H7 (cell line): ENCODE measurements at places on chromosomes 16 and 17.

DNA sequence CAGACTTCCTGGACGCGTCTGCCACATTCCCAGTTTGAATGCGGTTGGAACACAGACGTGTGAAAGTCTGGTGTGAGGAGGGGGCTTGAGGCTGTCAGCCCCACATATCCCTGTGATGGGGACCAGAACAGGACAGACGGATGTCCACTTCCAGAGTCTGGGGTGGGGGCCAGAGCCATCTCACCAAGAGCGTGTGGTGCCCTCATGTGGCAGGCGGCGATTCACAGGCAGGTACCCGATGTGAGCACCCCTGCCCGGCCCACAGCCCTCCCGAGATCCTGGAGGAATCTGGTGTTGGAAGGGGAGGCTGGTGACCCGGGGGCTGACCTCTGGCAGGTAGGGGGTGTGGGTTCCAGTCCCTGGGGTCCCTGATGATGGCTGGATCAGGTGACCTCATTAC is 51.5 kb downstream of the ENGASE start:
- peak; percentile 92 for DNase-seq

DNA sequence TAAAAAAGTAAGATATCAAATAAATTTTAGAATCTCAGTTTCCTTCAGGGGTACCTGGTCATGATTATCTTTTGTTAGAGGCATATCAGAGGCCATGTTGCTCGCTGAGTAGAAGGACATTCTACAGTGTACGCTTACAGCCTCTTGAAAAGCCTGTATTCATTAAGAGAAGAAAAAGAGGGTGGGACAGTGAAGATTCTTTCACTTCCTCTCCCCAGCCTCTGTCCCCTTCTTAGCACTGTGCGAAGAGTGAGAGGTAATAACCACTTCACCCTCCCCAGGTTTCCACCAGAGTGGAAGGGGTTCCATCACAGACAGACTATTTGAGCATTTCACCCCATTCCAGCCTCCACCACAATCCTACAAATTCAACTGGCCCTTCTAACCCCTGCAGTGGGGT is 4.8 kb upstream of the LPO start:
- DNase-seq, result no peak

GRCh38 chr17:32206861-32207260 is 58.8 kb upstream of the RHBDL3 start:
- no peak for DNase-seq

- DNase-seq, result no peak
Measured at GRCh38 chr17:56548661-56549060, 44.8 kb upstream of the NOG start.

GRCh38 chr17:50268743-50269275 is 5.5 kb upstream of the TMEM92 start:
- peak; percentile 37 for DNase-seq

- no peak for DNase-seq
Measured at GRCh38 chr16:2516391-2517240, 2.9 kb downstream of the ATP6V0C start.

DNA sequence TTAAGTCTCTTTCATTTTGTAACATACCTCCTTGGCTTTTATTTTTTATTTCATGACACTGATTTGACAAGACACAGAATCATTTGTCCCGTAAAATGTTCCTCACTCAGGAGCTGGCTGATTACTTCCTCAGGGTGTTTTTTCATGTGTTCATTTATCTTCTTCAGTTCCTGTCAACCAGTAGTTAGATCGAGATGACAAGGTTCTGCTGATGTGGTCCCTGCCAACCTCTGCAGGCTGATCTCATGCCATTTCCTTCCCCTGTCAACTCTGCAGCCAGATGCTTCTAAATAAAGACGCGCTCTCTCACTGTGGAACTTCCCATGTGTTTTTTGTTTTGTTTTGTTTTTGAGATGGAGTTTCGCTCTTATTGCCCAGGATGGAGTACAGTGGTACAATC is 8.1 kb upstream of the CXCL16 start:
- no peak for DNase-seq

- no peak for DNase-seq
Measured at GRCh38 chr17:35856603-35857002, 12.1 kb downstream of the HEATR9 start.

DNA sequence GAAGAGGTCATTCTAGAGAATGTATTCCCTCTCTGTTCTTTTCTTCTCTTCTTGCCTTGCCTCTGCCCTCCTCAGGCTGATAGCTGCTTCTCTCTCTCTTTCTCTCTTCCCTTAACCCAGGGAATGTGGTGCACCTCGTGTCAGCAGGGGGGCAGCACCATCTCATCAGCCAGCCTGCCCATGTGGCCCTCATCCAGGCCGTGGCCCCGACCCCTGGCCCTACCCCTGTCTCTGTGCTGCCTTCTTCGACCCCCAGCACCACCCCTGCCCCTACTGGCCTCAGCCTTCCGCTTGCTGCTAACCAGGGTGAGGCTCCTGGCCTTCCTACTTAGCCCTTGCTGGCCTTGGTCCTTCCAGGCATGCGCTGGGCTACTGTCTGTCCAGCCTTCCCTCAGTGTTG is 23.5 kb downstream of the SRCAP start:
- peak; percentile 63 for DNase-seq

GRCh38 chr16:78695391-78695790 is 595.9 kb downstream of the WWOX start:
- no peak for DNase-seq

DNA sequence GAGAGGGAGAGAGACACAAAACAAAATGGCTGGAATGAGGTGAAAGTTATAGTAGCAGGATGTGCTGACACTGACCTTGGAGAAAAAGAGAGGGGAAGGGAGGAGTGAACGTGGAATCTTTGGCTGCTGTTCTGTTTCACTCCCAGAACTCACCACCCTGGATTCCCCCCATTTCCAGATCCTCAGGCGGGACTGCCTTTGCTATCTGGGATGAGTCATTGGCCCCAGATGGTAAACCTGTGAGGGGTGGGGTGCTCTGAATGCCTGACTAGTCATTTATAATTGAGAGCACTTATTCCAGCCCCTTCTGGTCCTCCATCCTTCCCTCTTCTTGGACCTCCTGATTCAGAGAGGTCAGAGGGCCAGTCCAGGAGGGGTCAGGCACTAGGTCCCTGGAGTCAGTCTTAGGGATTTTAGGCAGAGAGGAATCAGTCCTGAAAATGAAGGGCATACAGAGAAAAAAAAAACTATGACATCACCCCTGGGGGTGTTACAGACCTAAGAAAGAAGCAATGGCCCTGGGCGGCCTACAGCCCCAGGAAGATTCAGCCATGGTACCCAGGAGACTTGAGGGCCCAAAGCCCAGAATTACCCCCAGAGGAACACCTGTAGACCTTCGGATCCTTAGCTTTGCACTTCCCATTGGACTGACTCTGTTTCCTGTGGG is 2.2 kb upstream of the ZG16 start:
- DNase-seq, result no peak

GRCh38 chr17:17236295-17237025 is 508 bp downstream of the FLCN start:
- no peak for DNase-seq

DNA sequence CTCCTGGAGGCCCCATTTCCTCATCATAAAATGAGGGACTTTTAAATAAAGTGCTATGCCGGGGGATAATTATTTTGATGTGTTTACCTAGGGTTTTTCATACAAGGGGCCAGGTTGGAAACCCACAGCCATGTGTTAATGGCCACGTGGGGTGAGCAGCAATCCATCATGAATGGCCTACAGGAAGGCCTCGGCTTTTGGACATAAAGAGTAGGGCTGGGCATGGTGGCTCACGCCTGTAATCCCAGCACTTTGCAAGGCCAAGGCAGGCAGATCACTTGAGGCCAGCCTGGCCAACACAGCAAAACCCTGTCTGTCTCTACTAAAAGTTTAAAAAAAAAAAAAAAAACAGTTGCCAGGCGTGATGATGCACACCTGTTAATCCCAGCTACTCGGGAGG is 40.3 kb downstream of the MEAK7 start:
- DNase-seq, result no peak

- DNase-seq, result no peak
Measured at GRCh38 chr17:43482103-43483012, 1.4 kb upstream of the DHX8 start.

DNA sequence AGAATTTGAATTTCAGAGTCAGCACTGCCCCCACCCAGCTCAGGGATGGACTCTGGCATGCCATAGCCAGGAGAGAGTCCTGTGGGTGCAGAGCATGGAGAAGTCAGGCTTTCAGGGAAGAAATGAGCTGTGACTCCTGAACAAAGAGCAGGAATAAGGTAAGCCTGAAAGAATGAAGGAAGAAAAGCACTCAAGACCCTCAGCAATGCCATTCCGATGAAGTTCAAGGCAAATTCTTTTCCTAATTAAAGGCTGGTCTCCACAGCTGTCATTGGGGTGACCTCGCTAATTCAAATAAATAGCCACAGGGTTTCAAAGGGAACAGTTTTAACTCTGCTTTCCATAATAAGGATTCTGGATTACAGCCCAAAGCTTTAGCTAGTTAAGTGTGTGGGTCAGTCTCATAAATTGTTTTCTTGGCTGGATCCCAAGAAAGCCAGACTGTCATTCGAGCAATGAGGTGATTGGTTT is 31.7 kb downstream of the TOM1L2 start:
- no peak for DNase-seq
